Epithelial cell of esophagus (primary cell): ENCODE measurements at places on chromosomes 6 and 20.
A peak's percentile ranks its signal among the peaks of the same experiment; 100 is the strongest.

- DNase-seq, result no peak
Measured at GRCh38 chr6:152295920-152296319, 341.2 kb downstream of the SYNE1 start.

DNA sequence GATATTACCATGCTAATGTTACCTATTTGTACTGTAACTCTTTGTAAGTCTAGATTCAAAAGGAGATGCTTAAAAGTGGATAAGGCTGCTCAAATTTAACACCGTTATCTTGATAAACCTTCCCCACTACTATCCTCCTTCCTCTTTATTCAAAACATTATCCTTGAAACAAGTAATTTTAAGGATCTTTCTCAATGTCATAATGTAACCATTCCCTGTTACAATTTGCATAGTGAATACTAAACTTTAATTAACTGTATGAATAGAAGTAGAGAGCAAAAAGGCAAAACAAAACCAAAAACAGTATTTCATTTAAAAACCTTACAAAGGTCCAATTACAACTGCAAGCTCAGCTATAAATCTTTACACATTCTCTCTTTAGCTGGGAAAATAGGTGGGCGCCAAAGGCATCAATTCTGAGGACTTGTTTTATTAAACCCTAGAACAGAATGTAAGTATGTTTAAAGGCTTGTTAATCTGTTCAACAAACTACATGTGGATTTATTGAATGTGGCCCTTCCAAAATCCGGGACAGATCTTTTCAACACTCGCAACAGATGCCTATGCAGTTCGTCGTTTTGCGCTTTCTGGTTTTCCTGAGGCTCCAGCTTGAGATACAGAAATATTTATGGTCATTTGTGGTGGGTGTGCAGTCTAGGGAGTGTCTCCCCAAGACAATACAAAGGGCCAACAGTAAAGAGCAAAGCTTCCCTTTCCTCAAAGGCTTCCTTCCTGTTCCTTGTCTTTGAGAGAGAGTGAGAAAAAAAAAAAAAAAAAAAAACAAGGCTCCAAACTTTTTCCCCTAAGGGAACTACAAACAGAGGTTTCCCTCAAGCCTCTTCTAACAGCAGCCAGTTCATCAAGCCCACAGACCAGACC lies 15.1 kb downstream of the KIF13A start:
- no peak for DNase-seq

DNA sequence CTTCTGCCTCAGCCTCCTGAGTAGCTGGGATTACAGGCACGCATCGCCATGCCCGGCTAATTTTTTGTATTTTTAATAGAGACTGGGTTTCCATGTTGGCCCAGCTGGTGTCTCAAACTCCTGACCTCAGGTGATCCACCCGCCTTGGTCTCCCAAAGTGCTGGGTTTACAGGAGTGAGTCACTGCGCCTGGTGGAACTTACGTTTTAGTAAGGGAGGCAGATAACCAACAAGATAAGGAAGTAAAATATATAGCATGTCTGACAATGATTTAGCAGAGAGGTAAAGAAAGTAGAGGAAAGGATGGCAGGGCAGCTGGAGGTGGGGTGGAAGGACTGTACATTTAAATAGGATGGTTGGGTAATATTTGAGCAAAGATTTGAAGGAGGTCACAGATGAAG lies 12.8 kb upstream of the MYMX start:
- no peak for DNase-seq

- no peak for DNase-seq
Measured at GRCh38 chr6:168164462-168165061, 85.5 kb upstream of the FRMD1 start.

GRCh38 chr20:44916586-44916985 lies 6.7 kb downstream of the PABPC1L start:
- DNase-seq, result no peak

DNA sequence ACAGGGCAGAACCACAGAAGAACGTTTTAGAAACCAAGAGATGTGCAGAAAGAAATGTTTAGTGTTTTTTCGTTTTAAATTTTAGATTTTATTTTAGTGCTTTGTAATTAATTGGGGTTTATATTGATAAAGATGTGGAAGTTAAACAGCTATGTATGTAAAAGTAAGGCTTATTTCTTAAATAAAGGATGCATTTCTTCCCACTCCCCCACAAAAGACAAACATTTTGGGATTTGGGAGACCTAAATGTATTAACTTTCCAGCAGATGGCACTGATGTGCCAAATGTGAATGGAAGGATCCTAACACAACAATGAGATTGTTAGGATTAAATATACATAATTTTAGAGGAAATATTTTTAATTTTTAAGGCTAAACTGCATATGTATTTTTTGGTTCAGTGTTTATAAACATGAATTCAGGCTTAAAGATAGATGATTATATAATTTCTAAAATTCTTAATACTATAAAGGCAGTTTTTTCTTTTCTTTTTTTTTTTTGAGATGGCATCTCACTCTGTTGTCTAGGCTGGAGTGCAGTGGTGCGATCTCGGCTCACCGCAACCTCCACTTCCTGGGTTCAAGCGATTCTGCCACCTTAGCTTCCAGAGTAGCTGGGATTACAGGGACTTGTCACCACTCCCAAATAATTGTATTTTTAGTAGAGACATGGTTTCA lies 12.0 kb downstream of the PFDN4 start:
- DNase-seq, result peak; percentile 61
